ENCODE measurements at places on chromosomes 12 and 14.

GRCh38 chr14:78785265-78785664 lies 615.1 kb downstream of the NRXN3 start:
- no peak for DNase-seq

- no peak for DNase-seq
These were observed 10.4 kb upstream of the OSBPL8 start for GRCh38 chr12:76569685-76570604.

DNA sequence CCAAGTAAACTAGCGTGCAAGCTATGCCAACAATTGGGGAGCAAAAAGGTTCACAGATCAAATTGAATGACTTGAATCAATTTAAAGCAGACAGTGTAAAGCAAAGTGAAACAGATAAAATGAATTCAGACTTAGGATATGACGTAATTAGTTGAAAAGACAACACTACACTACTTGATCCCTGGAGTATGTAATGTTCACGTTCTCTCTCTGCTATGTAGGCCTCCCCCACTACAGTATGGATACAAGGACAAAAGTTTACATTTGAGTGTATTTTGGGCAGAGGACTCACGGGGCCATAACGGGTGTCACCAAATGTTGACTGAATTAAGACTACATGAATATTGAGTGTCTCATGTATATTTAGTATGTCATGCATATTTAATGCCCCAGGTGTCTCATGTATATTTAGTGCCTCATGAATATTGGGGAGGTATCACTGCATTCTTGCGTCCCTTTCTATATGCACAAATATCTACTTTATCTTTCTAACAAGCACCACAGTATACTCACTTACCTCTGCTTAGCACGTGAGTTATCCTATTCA lies 44.5 kb downstream of the RERGL start:
- no peak for DNase-seq

DNA sequence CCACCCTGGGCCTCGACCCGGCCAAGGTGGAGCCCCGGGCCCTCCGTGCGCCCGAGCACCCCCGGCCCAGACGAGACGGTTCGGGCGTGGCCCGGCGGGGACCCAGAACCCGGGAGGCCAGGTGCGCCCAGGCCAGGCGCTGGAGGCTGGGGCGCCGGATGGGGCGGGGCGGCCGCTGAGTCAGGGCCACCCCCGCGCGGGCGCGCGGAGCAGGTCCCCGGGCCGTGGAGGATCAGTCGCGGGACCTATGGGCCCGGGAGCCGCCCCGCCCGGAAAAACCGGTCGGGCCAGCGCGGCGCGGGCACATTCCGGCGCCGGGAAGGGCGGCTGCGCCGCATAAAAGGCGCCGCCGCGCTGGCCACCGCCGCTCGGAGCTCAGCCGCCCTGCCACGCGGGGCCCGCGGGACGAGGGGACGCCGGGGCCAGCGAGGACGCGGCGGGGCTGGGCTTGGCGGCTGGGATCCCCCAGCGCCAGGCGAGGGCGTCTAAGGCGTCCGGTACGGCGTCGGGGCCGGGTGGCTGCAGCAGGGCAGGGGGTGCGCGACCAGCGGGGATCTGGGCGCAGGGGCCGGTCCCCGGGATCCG lies 21.5 kb upstream of the KIF26A start:
- DNase-seq = no peak

DNA sequence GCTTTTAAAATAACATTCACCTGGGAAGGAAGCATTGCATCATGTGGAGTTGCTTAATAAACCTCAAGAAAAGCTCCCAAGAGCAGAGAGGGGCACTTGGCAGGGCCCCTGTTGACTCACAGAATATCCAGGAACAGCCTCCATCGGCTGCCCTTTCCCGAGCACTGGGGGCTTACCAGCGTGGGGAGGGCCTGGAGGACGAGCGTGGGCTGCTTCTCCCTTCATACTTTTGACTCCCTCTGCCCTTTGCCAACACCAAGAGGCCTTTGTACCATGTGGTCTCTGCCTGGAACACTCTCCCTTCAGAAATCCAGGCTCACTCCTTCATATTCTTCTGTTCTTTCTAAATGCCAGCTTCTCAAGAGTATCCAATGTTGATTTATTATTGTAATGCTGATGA lies 492.1 kb upstream of the TMEM132C start:
- no peak for DNase-seq

DNA sequence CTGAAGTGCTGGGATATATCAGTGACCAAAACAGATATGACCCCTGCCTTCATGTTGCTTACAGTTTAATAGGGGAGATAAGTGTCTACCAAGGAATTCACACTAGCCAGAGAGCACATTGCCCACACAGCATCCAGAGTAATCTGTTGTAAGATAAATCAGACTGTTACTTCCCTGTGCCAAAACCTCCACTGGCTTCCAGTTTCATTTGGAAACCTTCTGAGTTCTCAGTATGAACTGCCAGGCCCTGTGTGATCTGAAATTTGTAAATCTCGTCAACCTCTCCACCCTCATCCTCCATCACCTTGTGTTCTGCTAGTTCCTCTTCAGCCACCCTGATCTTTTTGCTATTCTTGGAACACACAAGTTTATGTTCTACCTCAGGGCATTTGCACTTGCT lies 154.7 kb downstream of the ETV6 start:
- DNase-seq = no peak
